ENCODE measurements at places on chromosomes 13 and 19. TPM values are rescaled to one million over a fixed set of nuclear protein-coding genes. Genes with fewer than 3 reads are reported as not detected.

Gene NOVA2
- 0.03 TPM for polyA plus RNA-seq

Gene CRB3
- not detected for polyA plus RNA-seq

Gene NPAS1
- polyA plus RNA-seq = 0.34 TPM

Gene NXNL1
- polyA plus RNA-seq = not detected

Gene FFAR3
- polyA plus RNA-seq = not detected

Gene KLK4
- not detected for polyA plus RNA-seq

Gene MIR17HG
- polyA plus RNA-seq = 0.36 TPM

Gene JAK3
- polyA plus RNA-seq = 1.1 TPM

Gene KIRREL2
- not detected for polyA plus RNA-seq

Gene ICAM4
- 0.42 TPM for polyA plus RNA-seq

Gene MAMSTR
- 1.8 TPM for polyA plus RNA-seq

Gene REEP6
- 0.55 TPM for polyA plus RNA-seq

Gene KIR3DL2
- not detected for polyA plus RNA-seq

Gene CEACAM8
- not detected for polyA plus RNA-seq

Gene LYPD4
- polyA plus RNA-seq = not detected

Gene ZNF66
- polyA plus RNA-seq = 1.3 TPM

Gene PRODH2
- polyA plus RNA-seq = not detected

Gene MRPL4
- polyA plus RNA-seq = 25.7 TPM

Gene BRSK1
- polyA plus RNA-seq = 8.4 TPM

Gene SLC17A7
- polyA plus RNA-seq = 0.06 TPM

Gene LRG1
- polyA plus RNA-seq = 0.10 TPM

Gene CGB1
- polyA plus RNA-seq = not detected

Gene SSC5D
- 2.1 TPM for polyA plus RNA-seq

Gene TBCB
- 194 TPM for polyA plus RNA-seq

Gene DKKL1
- 0.15 TPM for polyA plus RNA-seq

Gene LRFN3
- 2.6 TPM for polyA plus RNA-seq

Gene PABPC3
- polyA plus RNA-seq = 0.27 TPM

Gene ALOX5AP
- 0.25 TPM for polyA plus RNA-seq

Gene SMIM44
- not detected for polyA plus RNA-seq

Gene AMER2
- not detected for polyA plus RNA-seq

Gene CPB2
- polyA plus RNA-seq = not detected

Gene ZNF98
- not detected for polyA plus RNA-seq

Gene XPO4
- polyA plus RNA-seq = 10.5 TPM

Gene TEX101
- not detected for polyA plus RNA-seq

Gene IGFL1
- not detected for polyA plus RNA-seq

Gene PRSS57
- polyA plus RNA-seq = not detected

Gene ZNF211
- polyA plus RNA-seq = 5.3 TPM

Gene FDX2
- 14.0 TPM for polyA plus RNA-seq

Gene MEF2B
- 0.35 TPM for polyA plus RNA-seq

Gene SOX21
- polyA plus RNA-seq = not detected

Gene OLFM4
- polyA plus RNA-seq = not detected

Gene APOC1
- polyA plus RNA-seq = 1.3 TPM

Gene VMAC
- 1.7 TPM for polyA plus RNA-seq

Gene SOX1
- not detected for polyA plus RNA-seq

Gene COX7A1
- 42.5 TPM for polyA plus RNA-seq
